ENCODE measurements at places on chromosomes 3 and 15.
A peak's percentile ranks its signal among the peaks of the same experiment; 100 is the strongest.

GRCh38 chr3:66010739-66011655, 27.7 kb downstream of the MAGI1 start:
- DNase-seq = no peak

DNA sequence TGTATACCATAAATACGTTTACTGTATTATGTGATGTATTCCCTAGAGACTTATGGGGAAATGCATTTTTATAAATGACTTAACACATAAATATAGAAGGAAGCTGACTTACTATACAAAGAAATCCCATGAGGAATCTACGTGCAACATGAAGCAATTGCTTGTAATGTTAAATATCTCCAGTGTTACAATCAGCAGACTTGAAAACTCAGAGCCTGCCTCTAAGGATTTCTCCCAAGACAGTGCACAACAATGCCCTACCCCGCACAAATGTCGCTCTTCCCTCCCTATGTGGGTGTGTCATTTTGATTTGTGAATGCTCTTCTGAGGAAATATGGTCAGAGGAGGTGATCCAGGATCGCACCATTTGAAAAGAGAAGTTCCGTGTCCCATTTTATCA, 629.0 kb downstream of the NR2F2 start:
- no peak for DNase-seq

- no peak for DNase-seq
Observed at GRCh38 chr3:185175370-185175987, 22.6 kb upstream of the C3orf70 start.

- DNase-seq = no peak
Observed at GRCh38 chr3:35927441-35927840, 288.1 kb downstream of the ARPP21 start.

DNA sequence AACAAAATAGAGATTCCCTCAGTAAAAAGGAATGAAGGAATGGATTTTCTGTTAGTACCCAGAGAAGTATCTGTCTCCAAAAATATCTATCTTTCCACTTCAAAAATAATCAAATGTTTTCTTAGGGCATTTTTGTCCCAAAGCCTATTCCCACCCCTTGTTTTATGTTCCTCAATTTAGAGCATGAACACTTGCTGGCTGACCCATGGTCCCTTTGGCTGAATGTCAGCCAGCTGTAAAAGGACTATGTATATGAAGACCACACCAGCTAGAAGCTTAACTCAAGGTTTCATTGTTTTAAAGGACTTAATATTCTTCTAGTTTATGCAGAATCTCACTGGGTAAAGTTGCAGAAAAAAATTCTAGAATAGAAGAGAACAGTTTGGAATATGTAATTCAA, 931.2 kb downstream of the MCTP2 start:
- no peak for DNase-seq

GRCh38 chr15:72227192-72227586, 3.8 kb downstream of the PKM start:
- peak; percentile 81 for DNase-seq

DNA sequence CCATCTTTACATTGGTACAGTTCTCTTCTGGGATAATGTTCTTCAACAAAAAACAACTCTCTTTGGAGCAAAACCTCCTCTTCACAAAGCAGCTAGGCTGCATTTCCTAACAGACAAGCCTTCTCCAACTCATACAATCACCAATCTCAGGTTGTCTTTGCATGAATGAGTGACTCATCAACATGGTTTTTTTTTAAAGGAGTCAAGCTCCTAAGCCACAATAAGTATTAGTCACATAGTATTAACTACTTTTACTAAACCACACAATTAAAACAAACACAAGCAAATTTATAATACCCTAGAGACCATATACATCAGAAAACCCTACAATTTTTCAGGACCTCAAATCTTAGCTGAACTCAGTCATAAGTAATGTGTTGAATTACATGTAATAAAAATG, 137.4 kb downstream of the TBC1D5 start:
- DNase-seq = no peak

GRCh38 chr3:78580681-78581080, 1187.1 kb downstream of the ROBO1 start:
- no peak for DNase-seq

DNA sequence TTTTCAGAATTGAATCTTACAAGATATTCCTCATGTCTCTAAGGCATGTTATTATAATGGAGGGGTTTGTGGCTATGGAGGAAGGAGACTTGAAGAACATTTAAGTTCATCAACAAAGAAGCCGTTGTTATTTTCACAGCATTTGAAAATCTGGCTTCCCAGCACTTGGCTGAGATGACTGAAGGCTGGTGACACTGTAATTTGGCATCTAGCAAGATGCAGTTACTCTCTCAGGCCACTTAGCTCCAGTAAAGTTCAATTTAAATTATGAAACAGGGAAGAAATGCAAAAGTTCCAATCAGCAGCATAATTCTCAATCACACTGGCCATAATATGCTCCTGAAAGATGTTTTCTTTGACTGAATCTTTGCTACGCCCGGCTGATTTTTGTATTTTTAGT, 139.4 kb upstream of the NUDT16 start:
- no peak for DNase-seq

GRCh38 chr15:42143866-42144625, 12.4 kb downstream of the PLA2G4F start:
- DNase-seq = no peak

DNA sequence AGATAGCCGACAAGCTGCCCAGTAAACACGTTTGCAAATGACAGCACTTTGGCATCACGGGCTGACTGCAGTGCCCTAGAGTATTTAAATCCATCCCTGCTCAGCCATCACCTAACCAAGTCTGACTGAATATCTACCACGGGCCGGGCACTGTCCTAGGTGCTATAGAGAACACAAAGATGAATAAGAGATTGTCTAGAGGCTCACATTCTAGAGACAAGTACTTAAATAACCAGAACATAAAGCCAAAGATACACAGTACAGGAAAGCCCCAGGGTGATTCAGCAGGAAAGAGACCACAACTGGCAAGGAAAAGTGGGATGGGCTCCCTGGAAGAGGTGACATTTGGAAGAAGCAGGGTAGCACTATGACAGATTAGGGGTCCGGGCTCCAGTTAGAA, 103.5 kb downstream of the MYLK start:
- DNase-seq = no peak

GRCh38 chr15:63514531-63514943, 10.1 kb downstream of the USP3 start:
- no peak for DNase-seq

DNA sequence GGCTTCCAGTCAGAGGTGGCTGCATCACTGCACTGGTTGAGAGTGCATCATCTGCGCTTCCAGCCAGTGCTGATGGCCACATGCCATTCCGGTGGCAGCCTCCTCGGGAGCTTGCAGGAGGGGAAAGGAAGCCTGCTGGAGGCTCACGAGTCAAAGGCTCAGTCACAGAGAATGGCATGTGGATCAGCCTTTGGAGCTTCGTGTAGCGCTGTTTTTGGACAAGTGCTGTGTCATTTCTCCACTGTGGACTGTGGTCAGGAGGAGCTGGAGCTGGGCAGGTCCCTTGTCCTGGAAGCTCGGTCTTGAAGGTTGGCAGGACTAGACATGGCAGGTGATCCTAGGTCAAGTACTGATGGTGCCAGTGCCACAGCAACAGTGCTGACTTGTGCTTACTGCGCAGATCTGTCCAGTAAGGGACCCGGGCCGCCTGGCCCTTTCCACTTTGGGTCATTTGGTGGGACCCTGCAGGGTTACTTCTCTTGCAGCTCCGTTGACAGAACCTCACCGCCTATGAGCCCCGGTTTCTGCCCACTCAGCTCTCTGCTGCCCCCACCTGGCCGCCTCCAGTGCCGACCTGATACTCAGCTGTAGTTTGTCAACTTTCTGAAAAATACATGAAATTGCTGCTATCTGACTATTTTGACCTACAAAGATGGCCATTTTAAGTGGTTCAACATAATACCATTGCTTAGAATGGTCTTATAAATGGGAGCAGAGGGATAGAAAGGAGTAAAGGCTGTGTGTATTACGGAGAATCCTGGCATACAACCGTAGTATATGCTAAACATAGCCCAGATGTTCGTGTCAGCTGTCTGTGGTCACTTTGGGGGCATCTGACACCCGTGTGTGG, 27.6 kb upstream of the TRPM1 start:
- peak; percentile 94 for DNase-seq

- DNase-seq = no peak
Observed at GRCh38 chr3:184129012-184129411, 6.1 kb upstream of the EIF2B5 start.

DNA sequence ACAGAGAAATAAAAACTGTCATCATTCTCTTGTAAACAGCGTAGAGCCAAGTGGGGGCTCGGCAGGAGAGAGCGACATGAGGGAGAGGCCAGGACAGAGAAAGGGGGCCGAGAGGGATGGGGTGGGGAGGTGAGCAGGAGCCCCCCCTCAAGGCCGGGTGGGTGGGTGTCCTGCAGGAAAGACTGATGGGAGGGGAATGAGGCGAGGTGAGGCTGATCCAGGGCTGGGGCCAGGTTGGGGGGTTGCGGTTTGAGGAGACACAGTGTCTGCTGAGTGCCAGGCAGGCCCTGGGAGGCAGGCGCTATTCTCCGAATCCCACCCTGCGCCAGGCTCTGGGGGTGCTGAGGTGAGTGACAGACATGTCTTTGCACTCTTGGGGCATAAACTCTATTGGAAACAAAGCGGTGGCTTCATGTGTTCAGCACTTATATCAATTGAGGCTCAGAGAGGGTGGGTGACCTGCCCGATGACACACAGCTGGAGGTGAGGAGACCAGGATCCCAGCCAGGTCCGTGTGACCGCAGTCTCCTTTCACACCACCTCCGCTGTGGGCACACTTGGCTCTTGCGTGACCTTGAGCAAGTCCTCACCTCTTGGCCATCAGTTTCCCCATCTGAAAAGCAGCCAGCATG, 19.6 kb upstream of the CSPG4 start:
- DNase-seq = no peak

DNA sequence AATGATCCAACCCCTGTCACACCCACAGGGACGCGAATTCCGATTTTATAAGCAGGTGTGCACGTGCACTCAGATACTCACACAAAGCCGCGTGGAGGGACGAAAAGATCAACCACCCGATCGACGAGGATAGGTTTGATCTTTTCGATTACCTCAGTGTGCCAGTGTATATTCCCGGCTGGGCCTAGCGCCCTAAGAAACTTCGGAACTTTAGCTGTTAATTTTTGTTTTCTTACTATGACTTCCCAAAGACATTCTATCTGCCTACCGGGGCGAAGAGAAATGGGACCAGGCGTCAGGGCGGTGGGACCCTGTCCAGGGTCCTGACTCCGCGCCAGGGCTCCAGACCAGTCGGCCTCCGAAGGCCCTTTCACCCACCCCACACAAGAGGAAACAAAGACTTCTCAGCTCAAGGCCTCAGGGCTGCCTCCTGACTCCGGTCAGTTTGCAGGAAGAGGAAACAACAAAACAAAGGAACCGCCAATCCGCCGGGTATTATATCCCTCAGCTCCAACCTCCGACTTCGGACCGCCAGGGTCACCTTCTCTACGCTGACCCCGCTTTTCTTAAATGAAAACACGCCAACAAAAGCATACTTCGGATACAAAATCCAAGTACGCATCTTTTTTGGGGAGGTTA, 6.8 kb downstream of the ONECUT1 start:
- no peak for DNase-seq

DNA sequence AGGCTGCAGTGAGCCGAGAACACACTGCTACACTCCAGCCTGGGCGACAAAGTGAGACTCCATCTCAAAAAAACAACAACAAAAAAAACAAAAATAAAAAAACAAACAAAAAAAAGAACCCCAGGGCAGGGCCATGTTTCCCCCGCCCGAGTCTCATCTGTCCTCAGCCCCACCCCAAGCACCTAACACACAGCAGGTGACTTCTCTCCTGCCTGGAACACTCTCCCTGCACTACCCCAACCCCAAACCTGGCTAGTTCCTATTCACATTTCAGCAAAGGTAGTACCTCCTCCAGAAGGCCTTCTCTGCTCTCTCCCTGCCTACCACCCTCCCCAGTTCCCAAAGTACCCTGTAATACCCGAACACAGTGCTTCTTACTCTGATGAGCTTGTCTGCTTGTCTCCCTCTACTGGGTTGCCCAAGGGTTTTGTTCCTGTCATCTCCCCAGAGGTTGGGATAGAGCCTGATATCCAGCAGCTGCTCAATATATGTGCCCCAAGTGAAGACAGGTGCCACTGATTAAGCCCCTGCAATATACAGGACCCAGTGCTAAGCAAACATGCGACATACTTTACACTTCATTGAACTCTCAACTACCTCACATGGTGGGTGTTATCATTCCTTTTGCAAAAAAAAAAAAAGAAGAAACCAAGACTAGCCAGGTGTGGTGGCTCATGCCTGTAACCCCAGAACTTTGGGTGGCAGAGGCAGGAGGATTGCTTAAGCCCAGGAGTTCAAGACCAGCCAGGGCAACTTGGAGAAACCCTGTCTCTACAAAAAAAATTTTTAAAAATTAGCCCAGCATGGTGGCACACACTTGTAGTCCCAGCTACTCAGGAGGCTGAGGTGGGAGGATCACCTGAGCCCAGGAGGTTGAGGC, 103.6 kb downstream of the DAPK2 start:
- DNase-seq = no peak

- no peak for DNase-seq
Observed at GRCh38 chr3:57818772-57819171, 62.7 kb downstream of the SLMAP start.

GRCh38 chr3:60192297-60193114, 1058.7 kb downstream of the FHIT start:
- no peak for DNase-seq

DNA sequence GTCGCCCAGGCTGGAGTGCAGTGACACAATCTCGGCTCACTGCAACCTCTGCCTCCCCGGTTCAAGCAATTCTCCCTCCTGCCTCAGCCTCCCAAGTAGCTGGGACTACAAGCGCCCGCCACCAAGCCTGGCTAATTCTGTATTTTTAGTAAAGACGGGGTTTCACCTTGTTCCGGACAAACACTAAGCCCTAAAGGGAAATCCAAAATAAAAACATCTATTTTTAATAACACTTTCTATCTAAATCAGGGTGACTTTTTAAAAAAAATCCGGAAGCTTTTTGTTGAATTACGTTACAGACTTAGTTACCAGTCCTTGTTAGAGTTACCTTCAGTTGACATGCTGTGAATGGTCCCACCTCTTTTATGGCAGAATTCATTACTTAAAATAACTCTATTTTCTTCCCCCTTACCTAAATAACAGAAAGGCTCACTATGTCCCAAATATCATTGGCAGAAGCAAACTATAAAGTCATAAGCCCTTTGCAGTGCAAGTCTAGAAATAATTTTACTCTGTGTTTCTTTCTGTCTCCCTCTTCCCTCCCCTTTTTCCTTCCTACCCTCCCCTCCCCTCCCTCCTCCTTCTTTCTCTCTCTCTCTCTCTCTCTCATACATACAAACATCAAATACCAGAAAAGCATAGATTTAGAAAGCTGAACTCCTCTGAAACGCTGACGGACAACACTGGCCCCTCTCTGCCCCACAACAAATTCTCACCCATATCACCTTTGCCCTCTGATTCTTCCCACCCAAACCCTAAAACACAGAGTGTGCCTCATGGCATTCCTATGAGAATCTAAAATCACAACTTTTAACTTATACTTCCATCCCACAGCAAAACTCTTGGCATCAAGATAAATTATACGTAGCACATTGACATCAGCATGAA, 18.3 kb downstream of the THBS1 start:
- no peak for DNase-seq

GRCh38 chr15:39242345-39242744, 338.5 kb upstream of the THBS1 start:
- DNase-seq = no peak

GRCh38 chr15:55827204-55827603, 84.3 kb upstream of the PRTG start:
- DNase-seq = no peak

GRCh38 chr3:79172241-79172640, 595.6 kb downstream of the ROBO1 start:
- no peak for DNase-seq
